ENCODE measurements at places on chromosomes 2 and 18.

- no peak for DNase-seq
Observed at GRCh38 chr18:25587545-25587944, 235.6 kb upstream of the ZNF521 start.

- no peak for DNase-seq
Observed at GRCh38 chr2:190540048-190540447, 5.5 kb upstream of the NEMP2 start.

- no peak for DNase-seq
Observed at GRCh38 chr18:75075429-75075841, 133.5 kb downstream of the PTGR3 start.

DNA sequence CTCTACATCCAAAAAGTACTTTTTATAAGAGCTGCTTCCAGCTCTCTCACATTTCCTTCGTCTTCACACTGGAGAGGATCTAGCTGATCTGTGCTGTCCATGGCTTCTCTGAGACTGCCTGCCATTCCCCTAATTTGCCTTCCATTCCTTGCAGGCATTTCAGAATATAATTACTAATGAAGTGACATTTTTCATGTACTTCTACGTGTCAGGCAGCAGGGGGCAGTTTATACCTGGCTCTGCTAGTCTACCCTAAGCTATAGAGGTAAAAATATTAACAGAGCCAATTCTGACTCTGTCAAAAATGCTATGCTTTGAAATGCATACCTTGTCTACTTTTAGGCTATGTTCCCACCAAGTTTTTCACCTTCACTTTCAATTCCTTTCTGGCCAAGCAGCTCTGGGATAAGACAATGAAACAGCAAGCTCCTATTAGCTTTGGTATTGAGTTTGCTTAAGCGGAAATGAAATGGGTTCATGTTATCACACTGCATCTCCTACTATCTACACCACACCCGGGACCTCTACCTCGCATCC, 81.9 kb downstream of the MEP1B start:
- DNase-seq = no peak

- peak; percentile 2 for DNase-seq
Observed at GRCh38 chr18:961644-962355, 57.1 kb downstream of the ADCYAP1 start.

DNA sequence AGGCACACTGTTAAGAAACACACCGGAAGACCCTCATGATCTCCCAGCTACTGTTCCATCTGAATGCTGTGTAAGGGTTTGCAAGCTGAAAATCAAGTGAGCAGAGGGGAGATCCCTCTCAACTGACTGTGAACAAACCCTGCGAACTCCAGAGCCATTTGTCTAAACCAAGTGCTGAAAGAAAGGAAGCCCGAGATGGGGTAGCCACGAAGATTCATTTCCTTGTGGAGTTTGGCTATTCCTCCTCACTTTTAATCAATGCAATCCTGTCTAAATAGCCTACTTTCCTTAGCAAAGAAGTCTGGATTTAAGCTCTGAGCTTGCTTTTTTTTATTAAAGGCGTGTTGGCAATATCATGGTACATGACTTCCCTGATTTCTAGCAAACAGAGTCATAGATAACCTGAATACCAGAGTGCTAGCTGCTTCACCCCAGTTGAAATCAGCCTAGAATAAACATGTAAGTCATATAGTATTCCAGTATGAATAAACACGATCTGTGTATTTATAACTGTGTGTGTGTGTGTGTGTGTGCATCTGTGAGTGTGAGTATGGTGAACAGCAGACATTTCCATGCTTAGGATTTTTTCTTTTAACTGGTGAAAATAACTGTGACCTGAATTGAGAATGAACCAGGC, 365.2 kb downstream of the ZNF521 start:
- no peak for DNase-seq

DNA sequence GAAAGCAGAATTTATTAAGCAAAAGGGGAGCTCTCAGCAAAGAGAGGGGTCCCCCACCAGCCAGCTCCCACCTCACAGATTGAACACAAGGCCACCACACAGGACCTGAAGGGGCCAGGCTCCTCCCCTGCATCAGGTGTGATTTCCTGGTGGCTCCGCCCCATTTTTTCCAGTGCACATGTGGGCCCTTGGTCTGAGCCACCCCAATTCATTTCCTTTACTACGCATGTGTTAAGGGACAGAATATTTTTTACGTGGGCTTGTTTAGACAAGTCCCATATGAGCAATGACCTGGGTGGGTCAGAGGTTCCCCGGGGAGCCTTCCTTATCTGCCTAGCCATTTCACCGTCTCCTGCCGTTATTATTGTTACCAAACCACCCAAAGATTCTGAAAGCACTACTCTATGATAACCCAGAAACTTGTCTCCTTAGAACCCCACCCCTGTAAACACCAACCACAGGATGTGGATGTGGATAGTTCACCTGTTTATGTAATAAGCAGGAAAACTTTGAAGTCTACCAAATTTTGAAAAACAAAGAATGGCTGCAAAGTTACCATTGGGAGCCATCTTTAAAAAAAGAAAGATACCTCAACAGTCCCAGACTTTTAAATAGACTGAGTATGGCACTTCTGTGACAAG, 191.7 kb downstream of the CD226 start:
- no peak for DNase-seq

DNA sequence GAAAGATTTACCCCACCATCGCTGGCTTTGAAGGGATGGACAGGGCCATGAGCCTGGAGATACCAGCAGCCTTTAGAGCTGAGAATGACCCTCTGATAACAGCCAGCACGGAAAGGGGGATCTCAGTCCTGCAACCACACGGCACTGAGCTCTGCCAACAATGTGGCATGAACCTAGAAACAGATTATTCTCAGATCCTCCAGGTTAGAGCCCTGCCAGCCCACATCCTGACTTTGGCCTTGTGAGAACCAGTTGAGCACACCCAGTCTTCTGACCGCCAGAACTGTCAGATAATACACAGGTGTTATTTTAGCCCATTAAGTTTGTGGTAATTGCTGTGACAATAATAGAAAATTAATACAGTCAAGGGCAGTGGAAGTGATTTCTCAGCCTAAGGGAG, 9.4 kb upstream of the GNLY start:
- no peak for DNase-seq

- DNase-seq = no peak
Observed at GRCh38 chr2:139033300-139033699, 253.1 kb upstream of the NXPH2 start.

- no peak for DNase-seq
Observed at GRCh38 chr2:45840481-45840880, 189.0 kb downstream of the PRKCE start.

DNA sequence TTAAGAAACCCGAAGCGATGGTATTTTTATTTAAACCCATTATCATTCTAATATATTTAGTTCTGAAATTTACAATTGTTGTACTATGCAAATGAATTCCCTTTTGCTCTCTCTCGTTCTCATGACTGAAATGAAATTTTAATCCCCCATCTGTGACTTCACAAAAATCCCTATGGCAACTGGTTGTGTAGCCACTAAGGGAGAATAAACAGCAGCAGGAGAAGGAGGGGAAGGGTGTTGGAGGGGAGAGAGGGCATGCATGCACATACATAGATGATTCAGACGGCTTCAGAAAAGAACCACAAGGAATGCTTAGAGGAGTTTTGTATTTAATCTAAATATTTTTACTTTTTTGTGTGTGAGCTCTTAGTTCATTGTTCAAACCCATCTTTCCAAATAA, 36.8 kb downstream of the CPS1 start:
- no peak for DNase-seq

DNA sequence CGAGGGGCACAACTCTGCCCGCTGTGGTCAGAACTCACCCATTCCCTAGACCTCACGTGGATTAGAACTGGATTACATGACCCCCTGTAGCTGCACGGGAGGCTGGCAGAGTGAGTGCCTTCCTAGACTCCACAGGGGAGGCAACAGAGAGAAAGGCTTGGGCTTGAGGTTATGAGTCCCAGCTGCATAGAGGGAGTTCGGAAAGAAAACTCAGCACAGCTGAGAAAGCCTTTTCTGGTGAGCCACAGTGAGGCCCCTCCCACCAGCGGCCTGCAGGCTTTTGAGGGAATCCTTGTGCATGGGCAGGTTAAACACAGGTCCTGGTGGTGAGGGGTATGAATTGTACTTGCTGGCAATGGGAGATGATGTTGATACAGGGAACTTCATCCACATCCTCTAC, 217.3 kb downstream of the FHOD3 start:
- no peak for DNase-seq

DNA sequence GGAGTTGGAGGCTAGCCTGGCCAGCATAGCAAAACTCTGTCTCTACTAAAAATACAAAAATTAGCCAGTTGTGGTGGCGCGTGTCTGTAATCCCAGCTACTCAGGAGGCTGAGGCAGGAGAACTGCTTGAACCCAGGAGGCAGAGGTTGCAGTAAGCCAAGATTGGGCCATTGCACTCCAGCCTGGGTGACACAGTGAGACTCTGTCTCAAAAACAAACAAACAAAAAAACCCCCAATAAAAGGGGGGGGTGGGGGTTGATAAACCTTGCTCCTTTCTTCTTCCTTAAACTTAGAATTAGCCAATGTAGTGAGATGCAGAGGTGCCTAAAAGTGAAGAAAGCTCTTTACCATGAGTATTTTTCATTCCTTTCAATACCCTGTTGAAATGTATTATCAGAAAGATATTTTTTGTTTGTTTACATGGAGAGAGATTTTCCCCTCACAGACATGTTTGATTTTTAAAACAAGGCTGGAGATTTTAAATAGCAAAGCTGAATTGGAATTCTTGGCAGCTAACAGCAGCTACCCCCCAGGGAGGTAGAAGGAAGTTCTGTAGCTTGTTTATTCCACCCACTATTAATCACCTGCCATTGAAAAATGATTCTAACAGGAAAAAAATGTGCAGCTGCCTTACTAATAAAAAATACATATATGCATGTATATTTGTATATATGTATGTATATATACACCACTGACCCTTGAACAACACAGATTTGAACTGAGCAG, 48.6 kb downstream of the GYPC start:
- no peak for DNase-seq

DNA sequence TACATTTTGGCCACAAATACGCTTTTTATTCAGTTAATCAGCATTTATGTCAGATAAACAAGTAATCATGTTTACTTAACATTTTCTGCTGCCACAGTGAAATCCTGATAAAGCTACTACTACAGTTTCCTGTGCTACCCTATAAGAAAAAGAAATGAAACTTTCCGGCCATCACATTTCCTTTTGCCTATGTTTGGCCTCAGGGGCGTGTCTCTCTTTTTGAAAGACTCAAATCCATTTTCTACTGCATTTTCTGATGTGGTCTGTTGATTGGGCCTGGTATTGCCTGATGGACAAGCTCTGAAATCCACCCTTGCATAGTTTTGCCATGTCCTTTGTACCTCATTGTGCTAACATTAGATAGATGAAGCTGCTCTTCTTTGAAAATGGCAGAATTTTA, 152.6 kb downstream of the AGPS start:
- DNase-seq = no peak

DNA sequence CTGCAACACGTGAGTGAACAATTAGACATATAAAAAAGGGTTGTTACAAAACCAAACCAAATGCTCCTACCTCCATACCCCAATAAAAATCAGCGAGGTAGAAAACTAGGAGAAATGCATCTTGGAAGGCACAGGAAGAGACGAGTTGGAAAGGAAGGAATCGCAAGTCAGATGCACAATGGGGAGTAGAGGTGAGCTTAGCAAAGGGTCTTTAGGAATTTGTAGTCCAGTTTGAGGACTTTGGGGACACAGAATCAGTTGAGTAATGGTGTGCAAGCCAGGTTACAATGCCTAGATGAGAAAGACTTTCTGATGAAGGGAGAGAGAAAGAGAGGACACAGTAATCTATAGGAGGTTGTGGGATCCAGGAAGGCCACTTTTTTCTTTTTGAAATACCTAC, 35.7 kb downstream of the XRCC5 start:
- DNase-seq = no peak

- DNase-seq = no peak
Observed at GRCh38 chr2:104889960-104890684, 36.2 kb downstream of the POU3F3 start.

GRCh38 chr2:8380026-8380425, 301.8 kb upstream of the ID2 start:
- DNase-seq = no peak

DNA sequence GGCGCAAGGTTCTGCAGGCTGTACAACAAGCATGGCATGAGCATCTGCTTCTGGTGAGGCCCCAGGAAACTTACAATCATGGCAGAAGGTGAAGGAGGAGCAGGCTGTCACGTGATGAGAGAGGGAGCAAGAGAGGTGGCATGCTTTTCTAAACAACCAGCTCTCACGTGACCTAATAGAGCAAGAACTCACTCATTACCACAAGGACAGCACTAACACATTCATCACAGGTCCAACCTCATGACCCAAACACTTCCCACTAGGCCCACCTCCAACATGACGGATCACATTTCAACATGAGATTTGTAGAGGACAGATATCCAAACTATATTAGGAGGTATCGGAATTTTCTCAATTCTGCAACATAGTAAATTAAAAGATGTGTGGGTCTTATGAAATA, 108.8 kb upstream of the DLX2 start:
- no peak for DNase-seq

DNA sequence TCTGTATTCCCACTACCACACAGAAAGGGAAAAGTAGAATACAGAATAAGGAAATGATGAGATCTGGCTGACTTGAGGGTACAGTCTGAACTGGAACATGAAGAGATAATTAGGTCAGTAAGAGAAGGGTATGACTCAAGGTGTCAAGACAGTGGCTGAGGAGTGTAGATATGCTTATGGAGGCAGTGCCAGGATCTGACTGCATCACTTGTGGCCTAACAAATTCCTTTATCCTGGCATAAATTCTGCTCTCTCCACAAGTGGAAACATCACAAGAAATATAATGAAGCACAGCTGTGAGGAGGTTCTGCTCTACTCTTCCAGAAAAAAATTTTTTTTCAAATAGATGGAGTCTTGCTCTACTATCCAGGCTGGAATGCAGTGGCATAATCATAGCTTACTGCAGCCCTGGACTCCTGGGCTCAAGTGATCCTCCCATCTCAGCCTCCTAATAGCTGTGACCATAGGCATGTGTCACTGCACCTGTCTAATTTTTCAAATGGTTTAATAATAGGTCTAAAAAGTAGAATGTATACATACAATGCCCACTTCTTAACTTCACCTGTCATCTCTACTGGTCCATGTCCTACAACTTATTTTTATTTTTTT, 85.3 kb downstream of the C2orf74 start:
- DNase-seq = no peak

DNA sequence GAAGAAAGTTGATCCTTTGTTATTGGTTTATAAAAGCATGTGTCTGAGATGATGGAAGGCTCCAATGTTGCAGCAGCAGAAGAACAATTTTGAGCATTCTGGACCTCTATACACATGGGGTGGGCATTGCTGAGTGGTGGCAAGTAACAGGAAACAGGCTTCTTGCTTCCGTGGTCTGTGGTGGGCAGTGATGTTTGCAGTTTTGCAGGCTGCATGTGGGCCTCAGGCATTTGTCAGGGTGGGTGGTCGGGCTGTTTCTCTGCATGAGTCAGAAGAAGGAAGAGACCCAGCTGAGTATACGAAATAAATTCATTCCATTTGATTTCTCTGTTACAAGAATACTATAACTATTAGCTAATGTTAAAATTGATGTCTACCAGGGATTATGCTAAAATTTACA, 239.5 kb upstream of the COL3A1 start:
- DNase-seq = no peak

GRCh38 chr2:70987386-70987785, 7.3 kb downstream of the TEX261 start:
- no peak for DNase-seq

GRCh38 chr2:215437614-215438013, 1.7 kb upstream of the FN1 start:
- DNase-seq = no peak
